ENCODE measurements at places on chromosomes 6 and 20.

DNA sequence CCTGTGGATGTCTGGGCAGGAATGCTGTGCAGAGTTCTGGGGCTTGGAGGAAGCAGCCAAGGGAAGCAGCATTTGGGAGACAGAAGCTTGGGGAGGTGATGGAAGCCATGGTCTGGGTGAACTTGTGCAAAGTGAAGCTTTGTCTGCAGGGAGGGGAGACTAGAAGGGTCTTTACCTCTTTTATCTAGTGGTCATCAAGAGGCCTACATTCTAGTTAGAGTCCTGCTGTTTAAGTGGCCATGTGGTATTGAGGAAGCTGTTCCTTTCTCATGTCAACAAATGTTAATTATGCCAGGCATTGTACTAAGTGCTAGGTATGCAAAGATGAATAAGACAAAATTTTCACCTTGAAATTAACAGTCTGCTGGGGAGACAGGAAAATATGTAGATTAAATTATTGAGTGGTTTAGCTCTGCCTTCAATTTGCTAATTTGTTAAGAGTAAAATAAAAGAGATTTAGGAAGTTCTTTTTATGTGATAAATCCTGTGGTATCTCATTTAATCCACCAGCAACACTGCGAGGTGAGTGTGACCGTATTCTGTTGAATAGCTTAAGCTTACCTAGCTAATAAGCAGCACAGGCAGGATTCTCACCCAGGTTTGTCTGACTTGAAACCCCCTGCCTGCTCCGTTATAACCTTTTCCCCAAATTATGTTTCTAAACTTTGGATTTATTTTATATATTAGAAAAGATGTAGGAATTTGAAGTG, 43.1 kb downstream of the ARID1B start:
- DNase-seq = no peak

- no peak for DNase-seq
Observed at GRCh38 chr6:147750413-147750812, 241.9 kb downstream of the SAMD5 start.

DNA sequence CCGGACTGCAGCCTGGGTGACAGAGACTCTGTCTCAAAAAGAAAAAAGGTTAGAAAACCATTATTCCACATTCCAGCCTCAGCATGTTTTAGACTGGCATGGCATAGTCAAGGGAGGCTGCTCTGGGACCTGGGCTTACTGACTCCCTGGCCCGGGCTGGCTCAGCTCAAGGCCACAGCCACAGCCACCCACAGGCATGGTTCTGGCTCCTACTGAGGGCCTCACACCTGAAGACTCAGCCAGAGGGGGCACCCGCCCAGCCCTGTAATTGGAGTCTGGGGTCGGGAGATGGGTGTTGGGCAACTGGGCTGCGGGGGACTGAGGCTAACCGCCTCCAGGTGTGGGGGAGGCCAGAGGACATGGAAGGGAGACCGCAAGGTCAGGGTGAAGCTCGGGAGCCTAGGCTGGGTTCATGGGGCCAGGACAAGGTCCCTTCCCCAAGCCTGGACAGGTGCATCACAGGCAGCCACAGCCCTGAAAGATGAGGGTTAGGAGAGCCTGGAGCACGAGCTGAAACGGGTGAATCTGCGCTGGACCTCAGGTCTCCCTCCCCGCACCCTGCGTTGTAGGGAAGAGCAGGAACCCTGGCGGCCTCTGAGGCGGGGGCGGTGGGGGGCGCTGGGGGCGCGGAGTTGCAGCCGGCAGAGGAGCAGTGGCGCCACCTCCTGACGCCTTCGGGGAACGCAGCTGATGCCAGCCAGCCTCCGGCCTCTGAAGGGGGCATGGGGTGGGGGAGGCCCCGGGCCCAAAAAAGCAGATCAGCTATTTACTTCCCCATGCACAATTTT, 67.7 kb upstream of the SRSF6 start:
- no peak for DNase-seq

GRCh38 chr20:43974695-43975094, 60.0 kb downstream of the TOX2 start:
- no peak for DNase-seq

DNA sequence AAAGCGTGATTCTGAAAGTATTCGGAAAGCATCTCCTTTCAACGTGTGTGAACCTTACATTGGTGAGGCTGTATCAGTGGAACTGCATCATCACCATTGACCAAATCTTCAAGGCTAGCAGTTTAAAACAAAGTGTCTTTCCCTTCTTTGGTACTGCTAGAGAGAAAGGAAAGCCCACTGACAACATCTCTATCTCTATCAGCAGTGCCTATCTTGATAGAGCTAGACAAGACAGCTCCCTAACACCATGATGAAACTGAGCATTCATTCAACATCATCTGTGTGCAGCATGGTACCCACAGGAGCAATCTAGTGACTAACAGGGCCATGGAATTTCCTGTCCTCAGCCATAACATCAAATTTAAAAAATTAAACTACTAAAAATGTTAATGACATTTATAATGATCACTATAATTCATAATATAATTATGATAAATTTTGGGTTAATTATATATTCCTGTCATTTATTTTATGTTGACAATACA, 31.5 kb upstream of the EDN1 start:
- DNase-seq = no peak

Data from stimulated activated CD4-positive, alpha-beta T cell treated with anti-CD3 and anti-CD28 coated beads, TNF-alpha, amount 100 ng/mL, for 1 hour (primary cell).